KG1 (cell line): ENCODE measurements at places on chromosomes 6 and 20.
A peak's percentile ranks its signal among the peaks of the same experiment; 100 is the strongest.

- DNase-seq, result no peak
These were observed 26.2 kb downstream of the RIPOR2 start for GRCh38 chr6:24909241-24910216.

DNA sequence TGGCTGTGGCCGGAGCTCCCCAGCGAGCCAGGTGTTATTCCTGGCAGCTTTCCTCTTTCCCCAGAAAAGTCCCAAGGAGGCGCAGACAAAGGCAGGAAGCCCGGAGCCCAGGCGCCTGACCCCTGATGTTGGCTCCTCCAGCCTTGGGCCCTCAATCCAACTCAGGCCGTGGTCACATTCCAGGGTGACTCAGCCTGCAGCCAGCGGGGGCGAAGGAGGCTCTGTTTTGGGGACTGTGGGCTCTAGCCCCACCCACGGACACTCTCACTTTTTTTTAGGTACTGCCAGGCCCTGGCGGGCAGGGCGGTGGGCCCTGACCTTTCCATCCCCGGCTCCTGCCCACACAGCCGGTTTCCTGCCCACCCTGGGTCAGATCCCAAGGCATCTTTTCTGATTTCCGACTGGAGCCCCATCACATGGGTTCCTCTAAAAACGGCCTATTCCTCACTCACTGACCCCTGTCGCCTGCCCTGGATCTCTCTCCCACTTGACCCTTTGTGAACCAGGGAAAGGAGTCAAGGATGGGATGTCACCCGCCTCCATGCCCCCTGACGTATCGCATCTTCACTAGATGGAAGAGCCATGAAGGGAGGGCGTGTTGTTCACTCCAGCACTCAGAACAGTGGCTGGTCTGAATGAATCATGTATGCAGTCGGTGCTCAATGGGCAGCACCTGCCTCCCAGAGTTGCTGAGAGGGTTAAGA is 5.5 kb downstream of the PTGIS start:
- no peak for DNase-seq

- no peak for DNase-seq
These were observed 253.8 kb downstream of the LY86 start for GRCh38 chr6:6842291-6842690.

- DNase-seq, result peak; percentile 58
These were observed 4.4 kb upstream of the IFNGR1 start for GRCh38 chr6:137223370-137224131.

GRCh38 chr6:113853252-113853651 is 3.9 kb upstream of the MARCKS start:
- no peak for DNase-seq

DNA sequence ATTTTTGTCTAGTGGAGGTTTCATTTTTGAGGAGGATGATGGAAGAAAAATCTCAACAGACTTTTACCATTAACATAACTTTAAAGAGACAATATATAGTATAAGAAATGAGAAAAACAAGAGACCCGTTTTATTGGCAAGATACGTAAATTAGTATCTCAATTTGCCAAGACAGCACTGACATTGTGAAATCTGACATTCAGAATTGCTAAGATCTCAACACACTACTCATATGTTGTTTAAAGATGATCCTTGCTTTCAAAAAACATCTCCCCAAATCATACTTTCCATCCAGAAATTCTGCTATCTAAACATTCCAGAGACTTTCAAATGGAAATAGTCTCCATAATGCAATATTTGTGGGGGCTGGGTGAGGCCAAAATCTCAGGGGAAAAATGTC is 220.9 kb upstream of the CEP162 start:
- no peak for DNase-seq

GRCh38 chr20:21512634-21513180 is 1.2 kb downstream of the NKX2-2 start:
- DNase-seq, result no peak
